ENCODE measurements at places on chromosomes 3 and 15.

GRCh38 chr3:108862865-108863798 lies 40.5 kb downstream of the TRAT1 start:
- DNase-seq = no peak

DNA sequence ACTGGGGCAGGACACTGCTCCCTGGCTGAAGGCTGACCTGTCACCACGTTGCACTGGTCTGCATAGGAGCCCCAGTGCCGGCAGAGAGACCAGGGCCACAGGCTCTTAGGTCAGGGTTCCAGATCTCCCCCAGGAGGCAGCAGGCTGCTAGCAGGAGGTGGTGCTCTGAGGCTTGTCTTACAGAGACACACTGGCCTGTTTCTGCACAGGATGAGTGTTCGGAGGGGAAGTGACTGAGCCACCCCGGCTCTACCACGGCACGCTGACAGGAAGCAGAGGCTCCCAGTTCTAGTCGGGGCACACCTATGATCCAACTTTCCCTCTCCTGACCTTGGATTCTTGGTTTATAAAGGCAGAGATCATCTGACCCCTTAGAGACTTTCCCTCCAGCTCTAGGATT lies 8.6 kb downstream of the FBXL22 start:
- DNase-seq = no peak

GRCh38 chr3:134078169-134078831 lies 48.6 kb upstream of the SLCO2A1 start:
- DNase-seq = no peak

- no peak for DNase-seq
Observed at GRCh38 chr15:73608941-73609340, 24.2 kb downstream of the NPTN start.

DNA sequence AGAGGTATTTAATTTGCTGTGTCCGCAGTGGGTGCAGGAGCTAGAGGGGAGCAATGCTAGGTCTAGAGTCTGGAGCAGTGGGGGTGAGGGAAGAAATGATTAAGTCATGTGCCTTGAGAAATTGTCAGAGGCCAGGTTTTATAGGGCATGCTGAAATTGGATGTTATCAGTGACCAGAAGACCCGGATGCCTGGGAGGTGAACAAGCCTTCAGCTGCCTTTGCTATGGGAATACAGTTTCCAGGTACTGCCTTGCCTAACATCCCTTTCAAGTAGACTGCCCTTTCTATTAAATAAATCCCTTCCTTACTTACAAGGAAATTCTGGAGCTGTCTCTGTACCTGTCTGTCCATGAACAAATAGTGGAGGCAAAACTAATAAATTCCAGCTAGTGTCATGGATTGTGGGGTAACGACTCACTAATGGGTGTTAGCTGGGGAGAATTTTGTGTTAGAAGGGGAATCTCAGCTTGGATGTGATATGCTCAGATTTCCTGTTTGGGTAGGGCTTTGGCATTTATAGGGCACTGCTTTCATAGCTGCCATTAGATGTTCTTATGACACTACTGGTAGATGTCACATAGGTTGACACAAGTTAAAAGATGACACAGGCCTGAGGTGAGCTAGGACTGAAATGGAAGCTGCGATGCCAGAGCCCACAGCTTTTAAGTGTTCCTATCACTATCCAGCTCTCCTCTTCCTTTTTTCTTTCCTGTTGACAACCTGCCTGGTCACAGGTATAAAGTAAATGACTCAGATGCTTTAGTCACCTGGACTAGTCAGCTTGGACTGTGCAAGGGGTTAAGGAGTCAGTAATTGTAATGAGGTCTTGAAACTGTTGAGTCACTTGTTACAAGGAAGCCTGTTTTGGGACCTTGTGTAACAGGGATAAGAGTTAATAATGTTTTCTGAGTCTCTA lies 21.3 kb downstream of the CHD2 start:
- no peak for DNase-seq

DNA sequence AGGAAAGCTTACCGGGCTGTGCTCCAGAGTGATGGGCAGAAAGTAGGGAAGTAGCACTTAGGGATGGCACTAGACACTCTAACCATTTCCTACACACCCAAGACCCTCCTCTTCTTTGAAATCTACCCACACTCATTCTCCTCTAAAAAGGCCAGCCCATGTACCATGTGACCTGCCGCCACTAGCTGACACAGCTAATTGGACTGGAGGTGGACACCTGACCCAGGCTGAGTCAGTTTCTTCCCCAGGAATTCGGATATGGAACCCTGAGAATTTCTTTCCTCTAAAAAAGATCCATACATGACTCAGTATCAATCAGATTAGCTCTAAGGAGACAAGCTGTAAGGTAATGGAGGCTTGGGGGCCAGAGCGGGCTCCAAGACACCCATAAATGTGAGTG lies 60.1 kb downstream of the DCLK3 start:
- no peak for DNase-seq

DNA sequence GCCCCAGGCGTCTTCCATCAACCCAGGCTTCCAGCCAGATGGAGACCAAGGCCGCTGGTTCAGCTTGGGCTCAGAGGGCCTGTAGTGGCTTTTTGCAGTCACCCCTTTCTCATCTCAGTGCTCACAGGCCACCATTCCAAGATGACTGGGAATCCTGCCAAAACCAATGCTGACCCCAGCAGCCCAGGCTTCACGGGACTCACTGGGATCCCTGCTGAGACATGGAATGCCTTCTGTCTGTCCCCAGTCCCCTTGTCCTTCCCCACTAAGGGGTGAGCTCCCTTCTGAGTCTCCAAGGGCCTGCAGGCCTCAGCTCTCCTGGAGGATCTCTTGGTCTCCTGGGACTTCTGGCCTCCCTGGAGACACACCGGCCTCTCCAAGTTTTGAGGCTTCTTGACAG lies 77.4 kb upstream of the SEC13 start:
- DNase-seq = no peak

DNA sequence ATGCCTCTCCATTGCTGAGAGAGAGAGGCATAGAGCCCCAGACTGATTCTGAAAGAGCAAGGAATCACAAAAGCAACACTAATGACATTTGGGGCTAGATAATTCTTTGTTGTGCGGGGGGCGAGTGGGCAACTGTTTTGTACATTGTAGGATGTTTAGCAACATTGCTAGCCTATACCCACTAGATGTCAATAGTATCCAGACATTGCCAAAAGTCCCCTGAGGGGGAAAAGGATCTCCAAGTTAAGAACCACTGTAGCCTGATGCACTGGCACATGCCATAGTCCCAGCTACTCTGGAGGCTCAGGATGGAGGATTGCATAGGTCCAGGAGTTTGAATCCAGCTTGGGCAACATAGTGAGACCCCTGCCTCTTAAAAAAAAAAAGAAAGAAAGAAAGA lies 22.8 kb upstream of the GOLM2 start:
- no peak for DNase-seq

GRCh38 chr15:78650022-78650421 lies 9.0 kb upstream of the CHRNB4 start:
- DNase-seq = no peak

DNA sequence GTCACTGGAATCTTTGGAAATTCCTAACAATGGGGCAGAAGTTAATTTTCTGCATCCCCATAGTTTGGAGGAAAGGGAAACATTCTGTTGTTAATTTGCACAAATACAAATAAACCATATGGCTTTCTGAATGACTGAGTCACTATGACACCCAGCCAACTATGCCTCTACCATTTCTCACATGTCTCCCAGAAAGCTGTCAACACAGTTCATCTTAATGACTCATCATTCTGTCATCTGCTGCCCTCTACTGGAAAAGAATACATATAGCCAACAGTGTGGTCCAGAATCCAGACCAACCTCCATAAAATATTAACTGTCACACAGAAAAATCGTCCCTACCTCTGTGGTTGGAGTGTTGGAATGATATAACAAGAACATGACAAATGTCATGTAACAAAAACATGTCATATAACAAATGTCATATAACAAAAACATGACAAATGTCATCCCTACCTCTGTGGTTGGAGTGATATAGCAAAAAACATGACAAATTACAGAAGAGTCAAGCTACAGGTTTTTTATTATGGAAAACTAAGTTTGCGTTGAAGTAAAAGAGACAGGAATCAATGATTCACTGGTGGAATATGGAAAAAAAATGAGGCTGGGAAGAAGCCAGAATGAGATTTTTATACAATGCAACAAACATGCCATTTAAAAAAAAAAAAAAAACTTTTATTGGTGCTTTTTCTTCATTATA lies 47.7 kb upstream of the GYG1 start:
- no peak for DNase-seq

- peak; percentile 16 for DNase-seq
Observed at GRCh38 chr3:127682561-127682960, 9.8 kb downstream of the ABTB1 start.

DNA sequence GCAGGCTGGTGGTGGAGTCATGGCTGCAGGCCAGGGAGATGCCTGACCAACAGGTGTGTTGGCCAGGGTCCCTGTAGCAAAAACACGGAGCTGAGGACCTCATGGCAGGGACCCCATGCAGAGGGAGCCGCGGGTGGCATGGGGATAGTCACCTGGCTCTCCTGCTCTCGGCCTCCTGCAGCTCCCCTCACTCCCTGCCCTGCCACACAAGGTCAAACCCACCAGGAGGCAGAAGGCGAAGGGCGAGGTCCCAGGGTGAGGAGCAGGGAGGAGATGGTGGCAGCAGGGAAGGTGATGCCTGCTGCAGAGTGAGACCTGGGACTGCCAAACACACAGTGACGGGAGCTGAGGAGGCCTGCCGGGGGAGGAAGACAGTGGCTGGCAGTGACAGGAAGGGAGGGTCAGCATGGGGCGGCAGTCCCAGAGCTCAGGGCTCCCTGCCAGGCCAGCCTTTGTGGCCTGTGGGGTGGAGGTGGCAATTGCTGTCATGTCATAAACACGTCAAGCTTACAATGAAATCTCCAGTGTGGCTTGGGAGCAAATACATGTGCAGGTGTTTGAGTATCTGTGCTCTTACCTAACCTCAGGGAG lies 144.3 kb downstream of the TJP1 start:
- peak; percentile 50 for DNase-seq

GRCh38 chr15:40479024-40479423 lies 8.2 kb downstream of the CHST14 start:
- DNase-seq = no peak

GRCh38 chr3:23937296-23937695 lies 7.8 kb upstream of the NR1D2 start:
- DNase-seq = no peak

- DNase-seq = no peak
Observed at GRCh38 chr3:147449669-147450068, 40.5 kb downstream of the ZIC1 start.

- DNase-seq = no peak
Observed at GRCh38 chr15:53982071-53982680, 3.9 kb downstream of the UNC13C start.

- no peak for DNase-seq
Observed at GRCh38 chr3:108947855-108948254, 5.8 kb downstream of the GUCA1C start.

- DNase-seq = no peak
Observed at GRCh38 chr15:68252925-68253534, 23.5 kb upstream of the CLN6 start.

DNA sequence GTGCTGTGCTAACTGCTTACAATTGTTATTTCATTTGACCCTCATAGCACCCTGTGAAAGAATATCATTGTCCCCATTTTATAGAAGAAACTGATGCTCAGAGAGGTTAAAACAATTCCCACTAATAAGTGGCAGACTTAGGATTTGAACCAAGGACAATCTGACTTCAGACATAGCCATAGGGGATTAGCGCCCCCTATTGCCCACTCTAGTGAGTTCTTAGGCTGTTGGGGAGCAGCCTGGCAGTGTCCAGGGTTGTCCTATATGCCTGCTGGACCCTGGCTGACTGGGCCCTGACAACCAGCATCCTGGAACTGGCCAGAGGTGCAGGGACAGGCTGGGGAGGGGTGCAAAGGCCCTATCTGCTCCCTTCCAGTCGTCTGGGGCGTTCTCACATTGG lies 15.4 kb downstream of the DPH3 start:
- DNase-seq = no peak
